ENCODE measurements at places on chromosomes 5 and 9. TPM values are rescaled to one million over a fixed set of nuclear protein-coding genes. Genes with fewer than 3 reads are reported as not detected.

- DNase-seq: no peak
Measured at GRCh38 chr9:132811985-132812384, 66.1 kb downstream of the AK8 start.

- DNase-seq: no peak
Measured at GRCh38 chr9:86022687-86023266, 76.6 kb downstream of the GOLM1 start.

The PCDHB8 gene
- total RNA-seq: 1.6 TPM

The PHYHD1 gene
- 16.8 TPM for total RNA-seq

DNA sequence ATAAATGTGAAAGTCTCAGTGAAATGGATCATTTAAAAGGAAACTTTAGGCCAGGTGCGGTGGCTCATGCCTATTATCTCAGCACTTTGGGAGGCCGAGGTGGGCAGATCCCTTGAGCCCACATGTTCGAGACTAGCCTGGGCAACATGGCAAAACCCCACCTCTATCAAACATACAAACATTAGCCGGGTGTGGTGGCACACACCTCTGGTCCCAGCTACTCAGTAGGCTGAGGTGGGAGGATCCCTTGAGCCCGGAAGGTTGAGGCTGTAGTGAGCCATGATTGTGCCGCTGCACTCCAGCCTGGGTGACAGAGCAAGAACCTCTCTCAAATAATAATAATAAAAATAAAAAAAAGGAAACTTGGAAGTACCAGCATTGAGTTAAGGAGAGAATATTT lies 176.1 kb downstream of the HSPA4 start:
- no peak for DNase-seq

The ANKRD34B gene
- not detected for total RNA-seq

DNA sequence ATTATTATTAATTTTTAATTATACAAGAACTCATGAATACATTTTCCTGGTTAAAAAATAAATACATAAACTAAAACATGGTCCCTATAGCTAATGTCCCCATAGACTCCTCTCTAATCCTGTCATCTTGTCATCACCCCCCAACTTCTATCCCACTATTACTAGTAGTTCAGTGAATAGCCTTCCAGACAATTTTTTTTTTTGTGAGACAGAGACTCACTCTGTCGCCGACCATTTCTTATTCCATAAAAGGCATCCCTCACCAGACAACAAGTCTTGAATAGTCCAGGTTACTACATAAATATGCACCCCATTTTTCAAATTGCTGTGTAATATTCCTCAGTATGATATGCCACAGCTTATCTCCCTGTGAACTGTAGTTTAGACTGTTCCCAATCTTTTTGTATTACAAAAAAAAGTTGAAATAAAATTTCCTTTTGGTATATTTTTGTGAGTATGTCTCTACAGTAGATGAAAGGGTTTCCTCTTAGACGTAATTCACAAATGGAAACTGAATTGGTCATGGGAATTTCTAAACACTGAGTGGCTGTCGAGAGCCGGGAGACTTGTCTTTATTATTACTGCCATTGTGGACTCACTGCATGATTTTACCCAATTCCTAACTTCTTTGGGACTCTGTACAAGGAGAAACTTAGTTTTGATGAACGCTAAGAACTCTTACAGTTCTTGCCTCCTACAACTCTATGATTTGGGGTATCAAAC lies 6.4 kb upstream of the ABLIM3 start:
- DNase-seq: no peak

GRCh38 chr9:134525841-134526583 lies 115.6 kb upstream of the COL5A1 start:
- DNase-seq: no peak

DNA sequence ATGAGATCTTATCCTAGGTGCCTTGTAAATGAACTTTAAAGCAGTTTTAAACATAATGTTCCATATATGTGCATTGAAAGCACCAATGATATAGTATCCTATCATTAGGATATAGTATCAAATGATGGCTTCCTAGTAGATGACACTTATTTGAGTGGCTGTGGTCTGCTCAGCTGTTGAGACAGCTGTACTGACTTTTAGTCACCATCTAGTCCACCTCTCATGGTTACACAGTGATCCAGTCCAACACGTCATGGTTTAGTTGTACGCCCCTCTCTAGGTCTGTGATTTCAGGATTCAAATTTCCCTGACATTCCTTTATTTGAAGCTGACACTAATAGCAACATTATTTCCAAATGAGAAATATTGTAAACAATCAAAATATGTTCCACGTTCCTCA lies 127.3 kb upstream of the TUT7 start:
- no peak for DNase-seq

GRCh38 chr5:109852371-109853155 lies 162.8 kb downstream of the MAN2A1 start:
- no peak for DNase-seq

DNA sequence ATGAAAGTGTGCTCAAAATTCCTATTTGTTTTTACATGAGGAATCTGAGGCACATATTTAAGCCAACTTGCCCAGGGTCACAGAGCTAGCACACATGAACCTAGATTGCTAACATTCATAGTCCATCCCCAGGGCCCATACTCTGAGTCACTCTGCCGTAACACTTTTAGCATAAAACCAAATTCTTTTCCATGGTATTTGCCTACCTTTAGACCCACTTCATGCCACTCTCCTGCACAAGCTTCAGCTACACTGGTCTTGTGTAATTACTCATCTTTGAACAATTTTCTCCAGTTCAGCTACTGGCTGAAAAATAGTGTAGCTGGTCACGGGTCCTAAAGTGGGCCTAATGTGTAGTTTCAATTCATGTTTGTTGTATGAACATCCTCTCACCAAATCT lies 200.7 kb downstream of the SLC12A2 start:
- DNase-seq: no peak
